ENCODE measurements at places on chromosomes 5 and 9. TPM values are rescaled to one million over a fixed set of nuclear protein-coding genes. Genes with fewer than 3 reads are reported as not detected.
A peak's percentile ranks its signal among the peaks of the same experiment; 100 is the strongest.

The CDH10 gene
- total RNA-seq = not detected

The CATSPER3 gene
- total RNA-seq = 0.11 TPM

The THBS4 gene
- total RNA-seq = 0.38 TPM

The IFNK gene
- total RNA-seq = not detected

The PLPP7 gene
- total RNA-seq = 22.4 TPM

The HMGCS1 gene
- 17.6 TPM for total RNA-seq

The SLC36A3 gene
- not detected for total RNA-seq

The IFNA2 gene
- total RNA-seq = not detected

The QRFP gene
- not detected for total RNA-seq

The ABCA1 gene
- 2.9 TPM for total RNA-seq

The LHX3 gene
- total RNA-seq = not detected

The FCN2 gene
- total RNA-seq = not detected

The PCDHGA3 gene
- total RNA-seq = 0.57 TPM

The KIF24 gene
- 5.1 TPM for total RNA-seq

The SOHLH1 gene
- total RNA-seq = not detected

The SLC46A2 gene
- total RNA-seq = not detected

The PPP3R2 gene
- not detected for total RNA-seq

The MYMK gene
- total RNA-seq = not detected

The ENC1 gene
- 56.6 TPM for total RNA-seq

The NOXA1 gene
- total RNA-seq = 0.17 TPM

The IL9 gene
- total RNA-seq = not detected

The SNAPC4 gene
- total RNA-seq = 9.4 TPM

DNA sequence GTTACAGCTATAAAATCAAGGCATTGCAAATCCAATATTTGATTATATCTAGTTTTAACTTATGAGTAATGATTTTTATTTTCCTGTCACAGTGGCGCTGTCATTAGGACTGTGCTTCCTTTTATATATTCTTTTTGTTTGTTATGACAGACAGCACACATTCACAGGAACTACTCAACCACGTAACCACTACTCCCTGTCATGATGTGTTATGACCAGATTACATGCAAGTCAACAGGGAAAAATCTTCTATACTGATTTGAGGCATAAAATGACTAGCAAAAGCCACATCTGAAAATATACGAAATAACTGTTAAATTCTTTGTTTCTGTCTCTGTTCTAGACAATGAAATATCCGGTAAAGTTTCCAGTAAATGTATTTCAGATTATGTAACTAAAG lies 25.4 kb downstream of the SREK1 start:
- peak; percentile 13 for DNase-seq

DNA sequence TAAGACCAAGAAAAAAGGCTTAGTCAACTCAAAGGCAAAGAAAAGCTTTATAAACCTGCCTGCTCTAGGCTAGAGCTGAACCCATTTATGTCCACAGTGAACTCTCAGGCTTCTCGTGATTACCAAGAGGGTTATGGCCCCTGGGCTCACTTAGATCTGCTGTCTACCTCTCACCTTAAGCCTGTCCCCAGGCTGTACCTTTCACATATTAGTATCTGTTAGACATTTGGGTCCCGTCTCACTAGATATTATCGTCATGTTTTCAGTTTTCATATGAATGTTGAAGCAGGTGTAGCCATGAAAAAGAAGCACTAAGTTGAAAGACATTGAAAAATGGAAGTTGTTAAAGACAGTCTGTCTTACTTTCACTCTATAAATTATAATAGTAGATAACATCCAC lies 75.2 kb upstream of the COX7C start:
- no peak for DNase-seq

- DNase-seq = no peak
These were observed 376.7 kb upstream of the RORB start for GRCh38 chr9:74120470-74120869.

GRCh38 chr9:6495466-6495865 lies 82.5 kb downstream of the UHRF2 start:
- DNase-seq = no peak

DNA sequence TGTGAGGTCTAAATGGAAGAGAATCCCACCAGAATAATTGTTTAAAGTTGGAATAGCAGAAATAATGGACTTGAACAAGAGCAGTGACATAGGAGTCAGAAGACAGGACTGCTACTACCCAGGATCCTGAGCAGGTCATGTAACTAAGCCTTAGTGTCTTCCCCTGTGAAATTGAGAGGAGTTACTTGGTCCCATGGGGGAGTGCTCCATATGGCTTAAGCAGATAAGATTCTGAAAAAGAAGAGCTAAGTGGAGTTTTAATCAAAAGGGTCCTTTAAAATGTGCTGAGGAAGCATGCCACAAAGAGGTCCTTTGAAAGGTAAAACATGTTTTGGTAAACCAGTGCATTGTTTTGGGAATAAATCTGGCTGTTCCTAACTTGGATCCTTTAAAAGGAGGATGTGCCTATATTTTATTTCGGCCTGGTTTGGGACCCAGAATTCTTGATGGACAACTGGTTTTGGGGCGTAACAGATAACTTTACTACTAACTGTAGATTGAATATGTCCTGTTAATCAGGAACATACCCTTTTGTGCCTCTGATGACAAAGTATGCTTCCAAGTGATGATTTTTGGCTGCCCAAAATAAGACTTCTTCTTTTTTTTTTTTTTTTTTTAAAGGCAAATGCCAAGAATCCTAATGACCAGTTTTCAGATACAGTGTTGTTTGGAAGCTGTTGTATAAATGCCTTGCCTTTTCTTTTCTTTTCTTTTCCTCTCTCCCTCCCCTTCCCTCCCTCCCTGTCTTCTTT lies 5.7 kb downstream of the RCL1 start:
- no peak for DNase-seq

GRCh38 chr5:34626036-34626435 lies 30.1 kb upstream of the RAI14 start:
- DNase-seq = peak; percentile 59

DNA sequence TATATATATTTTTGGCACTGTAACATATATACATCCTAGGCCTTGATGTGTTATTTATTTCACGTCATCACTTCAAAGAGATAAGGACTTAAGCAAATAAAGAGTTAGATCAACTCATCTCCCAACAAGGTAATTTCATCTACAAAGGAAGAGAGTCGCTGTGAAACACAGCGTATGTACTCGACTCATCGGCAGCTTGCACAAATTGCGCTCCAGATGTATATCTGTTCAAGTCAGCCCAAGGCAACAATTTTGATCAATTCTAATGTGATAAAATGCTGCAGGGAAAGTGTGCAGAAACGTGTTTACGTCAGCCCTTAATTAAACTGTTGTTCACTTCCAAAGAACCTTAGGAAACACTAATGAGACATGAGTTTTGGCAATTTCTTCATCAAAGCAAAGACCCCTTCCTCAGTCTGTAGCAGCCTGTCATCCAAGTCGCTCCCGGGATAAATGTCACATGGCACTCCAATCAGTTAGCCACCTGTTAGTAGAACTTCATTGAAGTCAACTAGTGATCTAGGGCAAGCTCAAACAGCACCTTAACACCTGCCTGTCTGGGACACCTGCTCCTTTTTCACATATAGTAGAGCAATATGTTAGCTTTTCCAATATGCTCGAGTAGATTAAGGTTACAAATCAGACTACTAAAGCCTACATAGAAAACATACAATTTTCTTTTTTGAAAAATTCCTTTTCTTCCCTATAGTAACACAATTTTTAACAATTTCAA lies 182.4 kb downstream of the NFIB start:
- no peak for DNase-seq

DNA sequence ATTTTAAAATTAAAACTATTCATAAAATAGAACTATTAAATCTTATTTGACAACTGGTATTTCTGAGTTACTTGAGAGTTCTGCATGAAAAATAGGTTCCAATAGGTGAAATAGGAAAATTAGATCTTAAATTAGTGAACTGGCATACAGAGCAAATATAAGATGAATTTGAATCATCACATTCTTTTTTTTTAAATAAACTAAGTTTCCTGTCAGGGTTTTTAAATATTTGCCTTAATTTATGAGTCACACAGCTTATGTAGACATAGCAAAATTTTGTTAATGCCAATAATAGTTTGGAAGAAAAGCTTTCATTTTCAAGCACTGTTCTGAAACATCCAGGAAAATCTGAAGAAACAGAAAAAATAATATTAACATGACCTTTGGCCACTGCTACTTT lies 311.7 kb upstream of the HAPLN1 start:
- peak; percentile 17 for DNase-seq

GRCh38 chr9:20988671-20989315 lies 42.6 kb downstream of the HACD4 start:
- DNase-seq = peak; percentile 46

DNA sequence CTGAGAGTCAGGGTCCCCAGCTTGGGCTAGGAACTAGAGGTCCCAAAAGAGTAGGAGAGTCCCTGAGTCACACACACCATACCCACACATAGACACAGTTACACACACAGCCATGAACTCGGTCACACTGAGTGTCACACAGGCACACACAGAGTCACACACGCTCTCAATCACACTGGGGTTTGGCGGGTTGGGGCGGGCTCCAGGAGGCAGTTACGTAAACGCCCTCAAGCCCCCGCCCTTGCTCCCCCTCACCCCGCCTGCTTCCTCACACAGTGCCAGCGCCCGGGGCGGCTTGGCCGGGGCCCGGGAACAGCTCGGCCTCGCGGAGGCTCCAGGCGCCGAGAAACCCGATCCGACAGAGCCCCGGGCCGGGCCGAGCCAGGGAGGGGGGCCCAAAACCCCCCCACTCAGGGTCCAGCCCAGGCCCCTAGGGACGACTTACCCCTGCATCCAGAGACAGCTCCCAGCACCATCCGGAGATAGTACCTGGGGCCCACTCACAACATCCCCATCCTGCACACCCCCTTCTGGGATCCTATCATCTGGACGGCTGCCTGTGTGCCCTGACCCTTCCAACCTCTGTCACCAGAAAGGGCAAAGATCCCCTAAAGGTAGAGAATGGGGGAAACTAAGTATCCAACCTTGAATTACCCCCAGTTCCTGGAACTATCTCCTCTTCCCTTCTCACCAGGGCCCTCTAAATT lies 3.5 kb upstream of the CNTFR start:
- DNase-seq = no peak

GRCh38 chr9:36659500-36659899 lies 86.8 kb downstream of the MELK start:
- DNase-seq = no peak

GRCh38 chr5:107605596-107606125 lies 65.1 kb downstream of the EFNA5 start:
- DNase-seq = no peak

GRCh38 chr5:40502736-40503135 lies 177.0 kb upstream of the PTGER4 start:
- no peak for DNase-seq

- DNase-seq = peak; percentile 53
These were observed 8.7 kb downstream of the CCL21 start for GRCh38 chr9:34701023-34701768.

- peak; percentile 98 for DNase-seq
These were observed 58.6 kb downstream of the PTCD2 start for GRCh38 chr5:72378639-72379289.

GRCh38 chr9:90801973-90802322 lies 329 bp downstream of the SYK start:
- no peak for DNase-seq

GRCh38 chr5:74954919-74955318 lies 88.7 kb upstream of the FAM169A start:
- DNase-seq = peak; percentile 24

- no peak for DNase-seq
These were observed 322.5 kb upstream of the IRX4 start for GRCh38 chr5:2205185-2205585.

DNA sequence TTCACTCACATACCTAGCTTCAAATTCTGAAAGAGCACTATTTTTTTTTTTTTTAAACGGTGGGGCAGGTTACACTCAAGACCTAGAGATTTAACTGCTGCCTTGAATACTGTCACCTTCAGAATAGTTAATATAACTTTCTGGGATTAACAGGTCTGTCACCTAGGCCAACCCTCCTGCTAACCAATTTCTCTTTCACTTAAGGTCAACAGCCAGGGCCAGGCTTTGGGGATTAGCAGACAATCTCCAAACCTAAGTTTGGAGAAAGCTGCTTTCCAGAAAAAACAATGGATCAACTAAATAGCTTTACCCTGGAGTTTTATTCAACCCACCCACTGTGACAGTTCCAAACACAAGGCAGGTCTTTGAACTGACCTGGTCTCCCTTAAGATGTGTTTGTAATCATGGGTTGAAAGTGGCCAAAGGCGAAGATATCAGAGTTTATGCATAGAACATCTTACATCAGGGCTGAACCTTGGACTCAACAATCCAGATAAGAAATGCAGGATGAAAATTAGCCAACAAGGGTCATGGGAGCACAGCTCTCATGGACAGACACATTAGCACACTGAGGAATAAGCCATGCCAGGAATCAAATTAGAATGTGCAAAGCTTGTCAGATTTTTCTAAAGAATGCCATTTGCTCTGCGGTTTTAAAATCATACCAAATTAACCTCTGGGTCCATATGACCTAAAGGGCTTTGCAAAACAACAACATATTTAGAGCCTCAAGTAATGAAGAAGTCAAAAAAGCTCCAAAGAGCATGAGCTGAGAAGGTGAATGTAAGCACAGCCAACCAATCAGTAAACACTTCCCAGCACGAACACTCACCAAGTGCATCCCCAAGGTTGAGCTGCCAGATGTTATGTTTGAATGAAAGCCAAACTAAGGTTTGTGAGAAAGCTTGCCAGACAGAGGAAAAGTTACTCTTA lies 538.5 kb upstream of the DMAC1 start:
- DNase-seq = no peak

- peak; percentile 69 for DNase-seq
These were observed 14.5 kb downstream of the HACD4 start for GRCh38 chr9:21016701-21017491.

GRCh38 chr5:116395226-116395625 lies 179.4 kb downstream of the SEMA6A start:
- no peak for DNase-seq

GRCh38 chr5:33637011-33637410 lies 196.2 kb downstream of the TARS1 start:
- DNase-seq = no peak

GRCh38 chr9:110337727-110338126 lies at the start of gene TXNDC8:
TXNDC8 (minus strand) TSS chr9:110337863.
- DNase-seq = peak; percentile 47

- peak; percentile 11 for DNase-seq
These were observed 81.9 kb upstream of the FAM169A start for GRCh38 chr5:74948031-74948546.

DNA sequence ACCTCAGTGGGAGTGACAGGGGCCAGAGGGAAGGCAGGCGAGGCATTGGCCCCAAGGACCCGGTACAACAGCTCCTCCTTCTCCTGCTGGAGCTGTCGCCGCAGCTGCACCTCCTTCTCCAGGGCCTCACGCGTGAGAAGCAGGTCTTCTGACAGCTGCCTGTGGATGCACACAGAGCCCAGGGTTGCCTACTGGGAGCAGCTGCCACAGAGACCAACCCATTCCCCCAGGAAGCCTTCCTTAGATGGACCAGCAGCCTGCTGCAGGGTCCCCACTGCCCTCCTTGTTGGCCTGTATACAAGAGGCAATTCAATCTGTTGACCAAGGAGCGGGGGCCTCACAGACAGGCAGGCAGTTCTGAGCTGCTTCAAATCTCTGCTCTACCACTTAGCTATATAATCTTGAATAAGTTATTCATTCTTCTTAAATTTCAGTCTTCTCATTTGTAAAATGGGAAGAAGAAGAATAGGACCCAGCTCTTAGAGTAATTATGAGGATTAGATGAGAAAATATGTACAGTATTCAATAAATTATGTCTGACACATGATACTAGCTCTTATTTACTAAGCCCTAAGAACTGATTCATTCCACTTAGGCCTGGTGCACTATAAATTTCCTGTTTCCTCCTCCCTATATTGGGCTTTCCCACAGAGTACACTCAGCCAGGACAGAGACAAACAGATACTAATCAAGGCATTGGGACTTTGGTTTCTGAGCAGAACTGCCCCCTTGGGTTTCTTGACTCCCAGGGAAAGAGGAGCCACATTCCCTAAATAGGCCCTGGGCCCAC lies 26.1 kb upstream of the ANXA6 start:
- peak; percentile 27 for DNase-seq
